ENCODE measurements at places on chromosomes 1 and 21. TPM values are rescaled to one million over a fixed set of nuclear protein-coding genes. Genes with fewer than 3 reads are reported as not detected.
A peak's percentile ranks its signal among the peaks of the same experiment; 100 is the strongest.

DNA sequence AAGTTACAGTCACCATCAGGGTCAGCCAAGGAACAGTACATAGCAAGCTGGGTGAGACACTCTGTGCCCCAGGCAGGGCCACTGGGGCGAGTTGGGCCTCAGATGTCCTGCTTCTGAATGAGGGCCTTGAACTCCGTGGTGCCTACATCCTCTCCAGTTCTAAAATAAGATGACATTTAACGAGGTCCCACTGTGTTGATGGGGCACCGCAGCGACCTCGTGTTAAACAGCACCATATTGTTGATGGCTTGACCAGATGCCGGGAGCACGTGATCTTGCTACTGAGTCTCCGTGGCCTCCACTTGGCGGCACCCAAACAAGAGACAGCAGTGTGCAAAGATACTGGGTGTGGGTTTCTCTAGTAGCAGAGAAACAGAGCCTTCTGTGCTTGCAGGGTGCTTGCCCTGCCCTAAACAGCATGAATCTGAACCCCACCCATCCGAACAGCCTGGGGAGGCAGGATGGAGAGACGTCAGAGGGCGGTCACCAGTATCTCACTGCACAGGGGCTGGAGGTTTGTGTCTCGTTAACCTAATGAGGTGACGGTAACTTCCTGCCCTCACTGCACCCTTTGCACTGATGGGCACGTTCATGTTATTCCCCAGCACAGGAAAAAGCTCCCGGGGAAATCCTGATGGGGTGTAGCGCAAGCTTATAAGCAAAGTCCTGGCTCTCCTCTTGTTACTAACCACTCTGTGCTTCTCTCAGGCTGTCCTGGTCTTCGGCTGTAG, 324.4 kb downstream of the AJAP1 start:
- DNase-seq: peak; percentile 66

DNA sequence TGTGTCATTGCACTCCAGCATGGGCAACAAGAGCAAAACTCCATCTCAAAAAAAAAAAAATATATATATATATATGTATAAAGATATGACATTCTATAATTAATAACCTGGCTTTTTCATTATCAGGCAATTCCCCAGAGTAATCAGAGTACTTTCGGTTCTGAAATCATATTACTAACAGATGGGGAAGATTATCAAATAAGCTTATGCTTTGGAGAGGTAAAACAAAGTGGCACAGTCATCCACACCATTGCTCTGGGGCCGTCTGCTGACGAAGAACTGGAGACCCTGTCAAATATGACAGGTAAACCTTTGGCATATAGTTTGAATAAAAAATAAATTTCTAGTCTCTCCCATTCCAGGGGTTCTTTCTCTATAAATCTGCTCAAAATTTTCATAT, 58.5 kb upstream of the SH3GLB1 start:
- DNase-seq: no peak

ATP1A2 gene
- 8.2 TPM for total RNA-seq

DMBX1 gene
- total RNA-seq: not detected
